ENCODE measurements at places on chromosomes 2 and 18.

- no peak for DNase-seq
These were observed 69.5 kb downstream of the KIF5C start for GRCh38 chr2:148944536-148944935.

- DNase-seq = no peak
These were observed 71.1 kb downstream of the DYSF start for GRCh38 chr2:71524476-71524875.

GRCh38 chr2:120305937-120306490 lies 39.9 kb upstream of the INHBB start:
- DNase-seq = no peak

- DNase-seq = no peak
These were observed 125.4 kb downstream of the TPO start for GRCh38 chr2:1538663-1539062.

- DNase-seq = no peak
These were observed 793.8 kb upstream of the FSHR start for GRCh38 chr2:49948091-49948490.

GRCh38 chr2:74003494-74004211 lies 18.9 kb downstream of the TET3 start:
- DNase-seq = no peak

DNA sequence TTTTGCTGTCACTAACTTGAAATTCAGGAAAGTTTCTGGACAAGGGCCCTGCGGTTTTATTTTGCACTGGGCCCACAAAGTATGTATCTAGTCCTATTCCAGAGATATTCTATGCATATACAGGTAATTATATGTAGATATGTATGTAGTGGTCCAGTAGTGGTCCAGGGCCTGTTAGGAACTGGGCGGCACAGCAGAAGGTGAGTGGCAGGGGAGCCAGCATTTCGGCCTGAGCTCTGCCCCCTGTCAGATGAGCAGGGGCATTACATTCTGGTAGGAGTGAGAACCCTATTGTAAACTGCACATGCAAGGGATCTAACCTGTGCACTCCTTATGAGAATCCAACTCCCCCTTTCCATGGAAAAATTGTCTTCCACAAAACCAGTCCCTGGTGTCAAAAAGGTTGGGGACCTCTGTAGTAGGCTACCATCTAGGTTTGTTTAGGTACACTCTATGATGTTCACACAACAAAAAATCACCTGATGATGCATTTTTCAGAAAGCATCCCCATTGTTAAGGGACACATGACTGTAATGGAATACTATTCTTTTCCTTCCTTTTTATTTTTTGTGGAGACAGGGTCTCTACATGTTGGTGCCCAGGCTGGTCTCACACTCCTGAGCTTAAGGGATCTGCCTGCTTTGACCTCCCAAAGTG lies 2.8 kb upstream of the PPP4R3B start:
- no peak for DNase-seq

- DNase-seq = no peak
These were observed 174.5 kb downstream of the CTIF start for GRCh38 chr18:48713309-48713708.

- no peak for DNase-seq
These were observed 573.2 kb downstream of the METTL4 start for GRCh38 chr18:1998121-1998520.

GRCh38 chr18:59835605-59836379 lies 64.0 kb upstream of the PMAIP1 start:
- DNase-seq = no peak

GRCh38 chr2:222424729-222425671 lies 657 bp downstream of the SGPP2 start:
- no peak for DNase-seq

- DNase-seq = no peak
These were observed 11.4 kb downstream of the DARS1 start for GRCh38 chr2:135974036-135974435.

- DNase-seq = no peak
These were observed 74.6 kb upstream of the GALNT5 start for GRCh38 chr2:157182834-157183396.

GRCh38 chr2:239751679-239752355 lies 273.3 kb downstream of the NDUFA10 start:
- no peak for DNase-seq

- DNase-seq = no peak
These were observed 35.1 kb downstream of the MYO7B start for GRCh38 chr2:127570282-127571250.

- DNase-seq = no peak
These were observed at the start of gene SKOR2 for GRCh38 chr18:47251289-47252120. SKOR2 (minus strand) TSS chr18:47251660; CDS start chr18:47249183, 2,477 bp downstream.

DNA sequence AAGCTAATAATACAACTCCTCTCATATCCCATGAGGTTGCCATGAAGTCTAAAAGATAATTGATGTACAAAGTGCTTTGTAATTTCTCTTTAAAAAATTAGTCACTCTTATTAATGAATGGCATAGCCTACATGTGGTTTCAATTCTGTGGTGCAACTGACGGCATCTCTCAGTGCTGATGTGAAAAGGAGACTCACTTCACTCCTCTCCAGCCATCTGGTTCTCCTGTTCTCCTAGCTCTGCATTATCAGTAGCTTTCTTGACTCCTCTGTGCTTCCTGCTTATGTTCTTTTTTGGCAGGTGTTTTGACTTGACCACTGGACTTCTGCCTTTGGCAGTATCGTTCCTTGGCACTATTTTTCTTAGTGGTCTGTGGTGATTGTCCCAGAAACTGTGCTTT lies 134.9 kb upstream of the ZFP36L2 start:
- no peak for DNase-seq

DNA sequence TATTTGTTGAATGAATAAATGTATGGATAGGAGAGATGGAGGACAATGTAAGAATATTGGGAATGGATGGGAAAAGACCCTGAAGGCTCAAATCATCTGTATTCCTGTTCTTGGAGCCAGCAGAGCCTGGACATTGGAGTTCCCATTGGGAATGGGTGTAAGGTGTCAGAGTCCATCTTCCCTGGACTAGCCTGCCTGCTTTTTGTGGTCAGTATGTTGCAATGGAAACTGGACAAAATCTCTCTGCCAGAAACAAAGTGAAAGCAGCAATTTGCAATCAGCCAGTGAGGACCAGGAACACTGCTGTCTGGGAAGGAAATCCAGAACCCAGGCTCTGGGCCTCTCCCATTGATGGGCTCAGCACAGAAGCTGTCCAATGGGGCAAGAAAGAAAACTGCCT lies 83.5 kb upstream of the SKOR2 start:
- no peak for DNase-seq

DNA sequence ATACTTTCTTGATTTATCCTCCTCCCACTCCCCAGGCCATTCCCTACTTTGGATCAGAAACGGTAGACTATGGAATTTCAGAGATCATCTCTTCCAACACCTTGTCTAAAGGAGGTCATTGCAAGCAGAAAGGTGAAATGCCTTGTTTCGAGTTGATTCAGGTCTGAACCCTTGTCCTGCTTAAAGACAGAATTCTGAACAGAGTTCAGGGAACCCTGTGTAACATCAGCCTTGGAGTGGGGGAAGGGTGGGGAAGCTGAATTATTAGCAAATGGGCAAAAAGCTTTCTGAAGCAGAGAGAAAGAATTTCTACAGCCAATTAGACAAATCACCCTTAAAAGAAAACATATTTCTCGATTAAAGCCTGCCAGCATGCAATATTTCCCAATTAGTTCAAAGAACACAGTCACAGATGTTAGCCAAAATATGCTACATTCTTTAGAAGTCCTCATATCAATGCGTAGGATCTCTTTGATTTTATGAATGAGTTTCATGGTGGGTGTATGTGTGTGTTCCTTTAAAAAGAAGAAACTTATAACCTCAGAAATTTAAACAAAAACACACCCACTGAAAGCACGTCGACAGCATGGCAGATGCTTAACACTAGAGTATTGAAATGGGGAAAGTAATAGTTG lies 353.1 kb downstream of the RND3 start:
- no peak for DNase-seq

DNA sequence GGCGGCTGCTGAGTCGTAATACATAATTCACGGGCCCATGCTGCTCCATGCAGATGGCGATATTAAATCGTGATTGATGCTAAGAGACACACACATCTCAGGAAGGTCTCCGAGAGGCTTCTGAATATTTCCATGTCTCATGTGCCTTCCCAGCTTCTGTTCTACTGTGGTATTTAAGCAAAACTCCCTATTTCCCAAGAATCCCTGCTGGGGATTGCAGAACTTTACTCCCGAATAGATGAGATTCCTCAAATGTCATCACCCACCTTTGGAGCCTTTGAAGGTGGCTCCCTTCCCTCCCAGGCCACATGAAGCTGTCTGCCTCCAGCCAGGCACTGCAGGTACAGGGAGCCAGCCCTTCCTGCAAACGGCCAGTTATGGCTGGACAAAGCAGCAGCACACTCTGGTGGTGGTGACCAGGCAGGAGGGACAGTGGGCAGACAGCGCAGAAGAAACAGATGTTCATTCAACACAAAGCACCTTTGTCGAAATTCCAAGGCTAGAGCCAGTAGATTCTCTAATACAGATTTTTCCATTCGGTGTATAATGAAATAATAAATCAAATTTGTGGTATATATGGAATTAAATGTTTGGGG lies 14.1 kb downstream of the NRP2 start:
- no peak for DNase-seq

DNA sequence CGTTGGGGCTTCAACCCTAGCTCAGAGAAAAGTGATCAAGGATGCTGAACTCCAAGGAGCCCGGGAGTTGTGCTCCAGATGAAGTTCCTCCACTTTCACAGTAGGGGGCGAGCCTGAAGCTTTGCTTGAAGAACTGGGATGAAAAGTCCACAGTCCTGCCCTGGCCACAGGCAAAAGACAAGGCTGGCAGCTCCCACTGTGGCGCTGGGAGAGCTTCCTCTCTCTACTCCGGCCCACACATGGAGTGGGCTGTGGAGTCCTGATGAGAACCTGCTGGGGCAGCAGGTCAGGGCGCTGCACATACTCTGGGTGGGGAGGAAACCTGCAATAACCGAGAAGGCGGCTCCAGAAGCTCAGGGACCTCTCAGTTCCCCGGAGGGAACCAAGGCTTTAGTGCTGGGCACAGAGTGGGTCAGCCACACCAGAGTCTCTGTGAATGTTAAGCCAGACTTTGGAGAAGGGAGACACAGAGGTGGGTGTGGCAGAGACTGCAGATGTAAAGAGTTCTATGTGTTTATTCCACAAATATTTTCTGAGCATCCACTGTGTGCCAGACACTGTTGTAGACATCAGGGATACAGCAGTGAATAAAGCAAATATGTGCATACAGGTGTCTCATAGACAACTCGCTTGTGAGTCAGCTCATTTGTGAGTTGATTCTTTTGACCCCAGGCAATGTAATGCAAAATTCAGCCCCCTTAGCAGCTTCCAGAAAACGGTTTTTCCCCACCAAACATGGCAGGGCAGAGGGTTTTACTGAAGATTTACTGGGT lies 48.0 kb upstream of the MRPL33 start:
- no peak for DNase-seq

GRCh38 chr2:16649353-16650286 lies 16.0 kb downstream of the CYRIA start:
- no peak for DNase-seq

Data from cortex of kidney (tissue), 1 donor.